HFFc6 (cell line): ENCODE measurements at places on chromosomes 2 and 18.

- peak; percentile 31 for DNase-seq
These were observed 125.8 kb downstream of the LYPD6B start for GRCh38 chr2:149164296-149164695.

GRCh38 chr2:9995059-9995458, 43.6 kb downstream of the GRHL1 start:
- no peak for DNase-seq

DNA sequence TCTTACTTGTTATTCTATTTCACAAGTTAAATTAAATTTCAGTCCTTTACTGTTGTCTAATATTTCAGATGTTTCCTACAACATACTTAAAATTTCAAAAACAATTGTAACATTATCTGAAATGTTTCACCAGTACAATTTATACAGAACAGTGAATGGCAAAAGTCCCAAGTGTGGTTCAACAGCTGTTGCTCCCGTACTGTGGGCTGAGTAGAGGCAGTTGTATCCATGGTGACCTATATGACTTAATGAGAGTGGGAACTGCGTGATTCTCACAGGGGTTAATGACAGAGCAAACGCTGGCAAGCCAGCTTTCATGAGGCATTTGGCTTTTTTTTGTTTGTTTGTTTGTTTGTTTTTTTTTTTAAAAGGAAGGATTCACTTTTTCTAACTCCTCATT, 5.3 kb upstream of the PLCL1 start:
- DNase-seq = no peak

DNA sequence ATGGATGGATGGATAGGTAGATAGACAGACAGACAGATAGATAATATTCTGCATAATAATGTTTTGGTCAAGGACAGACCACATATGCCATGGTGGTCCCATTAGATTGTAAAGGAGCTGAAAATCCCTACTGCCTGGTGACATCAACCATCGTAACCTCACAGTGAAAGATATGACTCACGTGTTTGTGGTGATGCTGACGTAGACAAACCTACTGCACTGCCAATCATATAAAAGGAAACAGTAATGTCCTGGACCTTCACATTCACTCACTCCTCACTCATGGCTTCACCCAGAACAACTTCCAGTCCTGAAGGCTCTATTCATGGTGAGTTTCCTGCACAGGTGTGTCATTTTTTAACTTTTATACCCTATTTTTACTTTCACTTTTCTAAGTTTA, 202.9 kb upstream of the TPO start:
- no peak for DNase-seq

GRCh38 chr2:46325182-46325928, 28.1 kb downstream of the EPAS1 start:
- DNase-seq = peak; percentile 83

- no peak for DNase-seq
These were observed 31.4 kb downstream of the FN1 start for GRCh38 chr2:215404348-215405012.
